GM20000 (cell line): ENCODE measurements at places on chromosomes 2 and 18.
A peak's percentile ranks its signal among the peaks of the same experiment; 100 is the strongest.

DNA sequence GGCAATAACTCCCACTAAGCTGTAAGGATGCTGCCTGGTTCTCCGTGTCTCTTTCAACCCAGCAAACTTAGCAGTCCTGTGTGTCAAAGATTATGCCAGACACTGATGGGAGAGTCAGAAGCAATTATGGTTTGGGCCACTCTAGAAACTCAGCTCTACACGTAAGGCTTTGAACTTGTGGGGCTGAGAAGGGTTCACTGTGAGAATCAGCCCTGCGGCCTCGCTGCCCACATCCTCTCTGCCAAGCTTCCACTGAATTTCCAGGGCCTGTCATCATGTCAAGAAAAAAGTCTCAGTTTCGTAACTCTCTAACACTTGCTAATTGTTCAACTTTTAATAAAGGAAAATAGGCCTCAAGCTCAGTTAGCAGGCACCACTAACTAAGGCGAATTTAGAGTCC lies 308.8 kb upstream of the LYPD1 start:
- DNase-seq: no peak

DNA sequence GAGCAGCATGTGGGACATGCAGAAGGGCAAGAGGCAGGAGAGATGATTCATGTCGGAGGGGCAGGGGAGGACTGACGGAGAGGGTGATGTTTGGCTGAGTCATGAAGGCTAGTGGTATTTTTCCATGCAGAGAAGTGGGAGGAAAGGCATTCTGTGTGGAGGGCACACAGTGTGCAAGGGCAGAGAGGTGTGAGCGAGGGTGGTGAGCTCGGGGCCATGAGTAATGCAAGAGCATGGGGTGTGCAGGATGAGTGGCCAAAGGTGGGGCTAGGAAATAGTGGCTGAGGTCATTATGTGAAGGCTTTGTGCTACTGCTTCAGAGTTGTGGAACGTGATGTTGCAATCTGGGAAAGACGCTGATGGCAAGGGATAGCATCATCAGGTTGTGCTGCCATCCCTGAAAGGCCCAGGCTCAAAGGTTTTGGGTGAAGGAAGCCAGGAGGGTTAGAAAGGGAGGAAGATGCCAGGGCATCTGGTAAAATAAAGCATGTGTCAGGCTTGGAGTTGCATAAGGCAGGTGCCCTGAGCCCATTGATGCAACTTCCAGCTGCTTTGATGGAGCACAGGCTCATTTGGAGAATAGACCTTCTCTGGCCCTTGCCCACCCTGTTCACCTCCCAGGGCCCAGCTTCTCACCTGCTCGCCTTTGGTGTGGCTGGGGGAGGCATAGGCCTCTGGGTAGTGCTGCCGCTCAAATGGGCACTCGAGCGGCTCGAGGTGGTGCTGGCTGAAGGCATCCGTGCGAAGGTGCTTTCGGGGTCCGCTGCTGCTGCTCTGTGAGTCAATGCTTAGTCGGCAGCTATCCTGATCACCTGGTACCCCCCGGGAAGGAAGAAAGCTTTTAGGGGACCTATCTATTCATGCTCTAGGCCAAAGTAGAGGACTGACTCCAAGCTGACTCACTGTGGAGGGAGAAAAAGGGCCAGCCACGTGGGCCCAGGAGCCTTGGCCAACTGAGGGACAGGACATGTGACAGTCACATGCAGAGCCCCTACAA lies 37.5 kb downstream of the PAX8 start:
- DNase-seq: no peak

DNA sequence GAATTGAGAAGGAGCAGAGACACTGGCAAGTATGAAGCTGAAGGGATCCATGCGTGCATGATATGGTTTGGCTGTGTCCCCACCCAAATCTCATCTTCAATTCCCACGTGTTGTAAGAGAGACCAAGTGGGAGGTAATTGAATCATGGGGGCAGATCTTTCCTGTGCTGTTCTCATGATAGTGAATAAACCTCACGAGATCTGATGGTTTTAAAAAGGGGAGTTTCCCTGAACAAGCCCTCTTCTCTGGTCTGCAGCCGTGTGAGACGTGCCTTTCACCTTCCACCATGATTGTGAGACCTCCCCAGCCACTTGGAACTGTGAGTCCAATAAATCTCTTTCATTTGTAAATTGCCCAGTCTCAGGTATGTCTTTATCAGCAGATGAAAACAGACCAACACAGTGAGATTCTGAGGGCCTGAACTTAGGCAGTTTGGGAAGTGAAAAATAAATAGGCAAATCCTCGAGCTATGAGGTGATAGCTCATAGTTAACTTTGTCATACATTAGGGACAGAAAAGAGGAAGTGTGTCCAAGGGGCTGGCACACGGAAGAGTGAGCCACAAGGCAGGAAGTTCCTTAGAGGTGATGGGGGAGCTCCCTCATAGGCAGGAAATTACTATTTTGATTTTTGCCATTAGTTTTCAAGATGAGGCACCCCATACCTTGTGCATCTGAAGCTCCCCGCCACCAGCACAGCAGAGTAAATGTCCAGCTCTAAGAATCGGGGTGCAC lies 658.8 kb upstream of the ID2 start:
- peak; percentile 59 for DNase-seq

DNA sequence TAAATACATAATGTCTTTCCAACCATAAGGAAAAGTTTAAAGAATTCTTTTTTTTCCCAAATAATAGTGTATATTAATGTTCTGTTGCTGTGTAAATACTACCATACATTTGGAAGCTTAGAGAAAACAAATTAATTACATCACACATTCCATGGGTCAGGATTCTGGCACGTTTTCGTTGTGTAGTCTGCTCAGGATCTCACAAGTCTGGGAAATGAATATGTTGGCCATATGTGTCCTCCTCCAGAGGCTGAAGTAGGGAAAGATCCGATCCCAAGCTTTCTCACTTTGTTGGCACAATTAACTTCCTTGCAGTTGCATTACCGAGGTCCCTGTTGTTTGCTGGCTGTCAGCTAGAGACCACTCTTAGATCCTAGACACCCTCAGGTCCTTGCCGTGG lies 83.9 kb downstream of the RPRM start:
- no peak for DNase-seq

- no peak for DNase-seq
Measured at GRCh38 chr2:177036747-177037146, 175.8 kb upstream of the HNRNPA3 start.

GRCh38 chr2:128720080-128721022 lies 401.7 kb upstream of the HS6ST1 start:
- no peak for DNase-seq

DNA sequence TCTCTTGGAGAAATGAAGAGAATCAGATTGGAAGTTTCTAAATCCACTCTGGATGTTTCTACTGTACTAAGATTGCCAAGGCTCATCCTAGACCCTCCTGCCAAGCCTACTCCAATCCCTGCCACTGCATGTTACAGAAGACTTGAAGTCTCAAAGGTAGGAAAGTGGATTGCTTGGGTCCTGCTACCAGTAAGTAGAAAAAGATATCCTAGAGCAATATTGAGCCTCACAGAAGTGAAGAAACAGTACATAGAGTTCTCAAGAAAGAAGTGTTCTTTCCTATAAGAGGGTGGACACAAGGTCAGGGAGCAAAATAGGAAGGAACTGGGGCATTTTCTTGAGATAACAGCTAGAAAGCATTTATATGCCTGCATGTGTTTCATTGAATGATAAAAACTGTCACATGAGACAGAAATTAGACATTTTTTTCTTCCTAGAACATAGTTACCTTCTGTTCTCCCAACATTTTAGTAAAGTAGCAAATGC lies 232.9 kb downstream of the RBM43 start:
- no peak for DNase-seq

DNA sequence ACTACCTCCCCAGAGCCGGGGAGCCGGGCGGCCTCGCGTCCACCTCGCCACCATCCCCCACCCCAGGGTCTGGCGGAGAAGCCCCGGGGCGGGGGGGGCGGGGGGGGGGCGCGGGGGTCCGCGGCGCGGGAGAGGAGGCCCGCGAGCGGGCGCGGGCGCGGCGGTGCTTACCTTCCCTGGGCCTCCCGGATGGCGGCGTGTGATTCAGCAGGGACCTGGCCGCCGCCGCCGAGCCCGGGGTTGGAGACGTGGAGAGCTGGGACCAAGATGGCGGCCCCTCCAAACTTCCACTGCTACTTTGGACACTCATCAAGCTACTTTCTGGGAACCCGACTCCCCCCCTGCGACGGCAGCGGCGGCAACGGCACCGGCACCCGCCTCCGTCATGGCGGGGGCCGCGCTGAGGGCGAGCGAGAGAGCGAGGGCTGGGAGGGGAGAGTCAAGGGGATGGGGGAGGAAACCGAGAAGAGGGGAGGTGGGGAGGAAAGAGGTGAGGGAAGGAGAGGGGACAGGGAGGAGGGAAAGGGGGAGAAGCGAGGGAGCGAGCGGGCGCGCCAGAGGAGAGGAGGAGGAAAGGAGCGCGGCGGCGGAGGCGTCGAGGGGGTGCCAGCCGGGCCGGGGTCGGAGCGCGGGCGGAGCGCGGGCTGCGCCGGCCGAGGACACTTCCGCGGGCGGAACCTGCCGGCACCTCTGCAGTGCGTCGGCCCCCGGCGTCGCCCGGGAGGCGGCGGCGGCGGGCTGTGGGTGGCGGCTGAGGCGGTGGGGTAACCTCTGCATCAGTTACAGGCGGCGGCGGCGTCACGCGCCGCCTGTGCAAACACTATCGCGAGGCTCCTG lies at the start of gene TLK1:
TLK1 (minus strand) TSS at position 775 of the 837 bp plus-strand sequence; CDS start at position 310, 465 bp downstream.
- DNase-seq: peak; percentile 77

- no peak for DNase-seq
Measured at GRCh38 chr2:172938713-172939375, 136.8 kb upstream of the MAP3K20 start.

DNA sequence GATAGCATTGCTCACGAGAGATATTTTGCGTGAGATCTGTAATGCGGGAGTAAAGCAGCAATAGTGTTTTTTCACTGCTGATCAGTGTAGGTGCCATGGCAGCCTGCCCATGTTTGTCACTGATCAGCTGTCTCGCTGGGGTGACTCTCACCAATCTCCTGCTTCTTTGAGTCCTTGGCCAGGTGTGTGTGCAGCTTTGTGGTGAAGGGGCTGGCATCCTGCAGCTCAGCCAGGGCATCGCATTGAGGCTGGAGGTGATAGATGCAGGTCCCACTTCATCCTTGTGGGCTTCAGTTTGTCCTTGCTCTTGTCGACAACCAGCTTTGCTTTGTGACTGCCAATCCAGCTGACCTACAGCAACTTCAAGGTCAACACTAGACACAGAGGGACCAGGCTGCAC lies 258.3 kb upstream of the CXCR4 start:
- no peak for DNase-seq

DNA sequence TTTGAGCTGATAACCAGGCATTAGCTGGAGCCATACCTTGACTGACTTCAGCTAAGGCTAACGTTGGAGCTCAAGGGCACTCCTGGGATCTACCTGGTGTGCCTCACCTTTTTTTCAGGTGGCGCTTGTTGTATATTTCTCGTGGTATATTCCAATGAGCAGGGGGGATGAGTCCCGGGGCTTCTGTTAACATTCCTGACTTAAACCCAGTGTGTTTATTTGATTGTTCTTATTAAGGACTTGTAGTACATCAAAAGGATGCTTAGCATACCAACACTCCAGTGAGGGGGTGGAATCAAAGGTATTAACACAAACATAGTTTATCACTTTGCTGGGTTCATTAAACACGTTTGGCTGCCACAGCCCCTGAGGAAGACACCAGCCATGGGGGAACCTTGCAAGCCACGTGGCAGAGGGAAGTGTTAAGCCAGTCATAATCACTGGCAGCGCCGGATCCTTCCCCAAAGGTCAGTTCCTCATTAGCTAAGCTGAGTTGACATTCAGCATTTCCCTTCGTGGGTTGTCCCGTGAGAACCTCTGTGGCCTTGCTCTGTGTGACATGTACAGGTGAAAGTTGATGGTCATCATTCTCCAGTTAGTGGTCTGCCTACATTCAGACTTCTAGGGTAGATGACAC lies 119.5 kb upstream of the MCFD2 start:
- DNase-seq: peak; percentile 45

DNA sequence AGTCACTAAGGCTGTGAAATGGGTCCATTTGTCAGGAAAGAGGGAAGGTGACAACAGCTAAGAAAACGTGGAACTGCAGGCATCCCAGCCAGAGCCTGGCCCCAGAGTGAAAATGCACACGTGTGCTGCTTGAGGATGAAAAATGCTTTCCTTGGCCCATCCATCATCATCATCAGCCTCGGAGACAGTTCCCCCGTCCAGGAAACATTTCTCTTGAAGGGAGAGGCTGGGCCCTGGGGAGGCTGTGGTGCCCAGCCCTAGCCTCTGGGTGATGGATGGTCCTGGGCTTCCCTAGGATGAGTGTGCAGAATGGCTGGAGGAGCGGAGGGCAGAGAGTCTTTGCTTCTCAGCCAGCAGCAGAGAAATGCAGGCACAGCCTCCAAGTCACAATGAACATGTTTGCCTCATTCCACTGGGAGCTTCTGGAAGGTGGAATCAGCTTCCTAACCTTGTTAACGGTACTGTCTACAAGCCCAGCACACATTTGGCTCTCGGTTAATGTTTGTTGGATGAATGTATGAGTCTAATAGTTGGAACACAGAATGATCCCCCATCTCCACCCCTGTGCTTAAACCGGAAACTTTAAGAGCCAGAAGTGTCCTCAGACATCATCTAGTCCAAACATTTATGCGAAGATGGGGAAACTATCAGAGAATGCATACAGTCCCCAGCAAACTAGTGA lies 164.0 kb downstream of the RDH14 start:
- DNase-seq: no peak

- DNase-seq: no peak
Measured at GRCh38 chr2:27888790-27889189, 1.4 kb downstream of the RBKS start.

- DNase-seq: no peak
Measured at GRCh38 chr2:45275806-45276205, 266.6 kb upstream of the SIX2 start.

- no peak for DNase-seq
Measured at GRCh38 chr2:196399722-196400691, 228.6 kb upstream of the STK17B start.

DNA sequence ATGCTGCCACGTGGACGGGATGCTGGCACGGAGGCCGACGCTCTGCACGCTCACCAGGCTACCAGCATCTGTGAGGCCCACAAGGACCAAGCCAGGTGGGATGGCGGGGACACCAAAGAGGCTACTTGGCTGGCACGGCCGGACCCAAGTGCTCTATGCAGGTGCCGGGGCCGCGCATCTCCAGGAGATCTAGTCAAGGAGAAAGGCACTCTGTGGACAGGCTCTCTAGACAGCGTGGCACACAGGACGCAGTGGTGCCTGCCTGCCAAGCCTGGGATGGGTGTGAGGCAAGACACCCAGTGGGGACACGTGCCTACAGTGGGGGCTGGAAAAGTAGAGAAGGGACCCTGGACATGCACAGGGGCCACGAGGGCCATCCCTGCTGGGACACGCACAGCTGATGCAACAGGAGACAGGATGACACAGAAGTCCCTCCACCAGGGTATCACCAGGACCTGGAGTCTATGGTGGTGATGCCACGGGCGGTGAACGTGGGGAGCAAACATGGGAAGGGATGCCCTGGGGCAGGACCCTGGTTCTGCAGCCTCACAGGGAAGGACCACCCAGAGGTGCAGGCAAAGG lies 28.5 kb downstream of the ZNF516 start:
- DNase-seq: no peak

GRCh38 chr18:39966275-39966674 lies 1988.8 kb upstream of the PIK3C3 start:
- DNase-seq: no peak
